ENCODE measurements at places on chromosomes 5 and 9. TPM values are rescaled to one million over a fixed set of nuclear protein-coding genes. Genes with fewer than 3 reads are reported as not detected.

Gene FGF10
- not detected for total RNA-seq

Gene GFI1B
- not detected for total RNA-seq

Gene PCDHA11
- 15.5 TPM for total RNA-seq

Gene ADRA1B
- total RNA-seq, result not detected

DNA sequence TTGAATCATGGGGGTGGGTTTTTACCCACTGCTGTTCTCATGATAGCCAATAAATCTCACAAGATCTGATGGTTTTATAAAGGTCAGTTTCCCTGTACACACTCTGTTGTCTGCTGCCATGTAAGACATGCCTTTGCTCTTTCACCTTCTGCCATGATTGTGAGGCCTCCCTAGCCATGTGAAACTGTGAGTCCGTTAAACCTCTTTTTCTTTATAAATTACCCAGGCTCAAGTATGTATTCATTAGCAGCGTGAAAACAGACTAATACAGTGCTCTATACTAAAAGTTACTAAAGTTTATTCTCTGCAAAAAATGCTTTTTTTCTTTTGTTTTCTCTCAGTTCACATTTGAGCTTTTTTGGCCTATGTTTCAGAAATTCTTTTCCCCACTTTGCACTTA is 33.9 kb upstream of the TLE4 start:
- H3K4me3 ChIP-seq, result no peak overlapping the region
- H3K27me3 ChIP-seq, result peaks cover 9% of the 10 kb centered on the region
- no peak for DNase-seq
- H3K36me3 ChIP-seq, result no peaks in the 10 kb centered on the region

Gene TMC1
- 0.75 TPM for total RNA-seq

DNA sequence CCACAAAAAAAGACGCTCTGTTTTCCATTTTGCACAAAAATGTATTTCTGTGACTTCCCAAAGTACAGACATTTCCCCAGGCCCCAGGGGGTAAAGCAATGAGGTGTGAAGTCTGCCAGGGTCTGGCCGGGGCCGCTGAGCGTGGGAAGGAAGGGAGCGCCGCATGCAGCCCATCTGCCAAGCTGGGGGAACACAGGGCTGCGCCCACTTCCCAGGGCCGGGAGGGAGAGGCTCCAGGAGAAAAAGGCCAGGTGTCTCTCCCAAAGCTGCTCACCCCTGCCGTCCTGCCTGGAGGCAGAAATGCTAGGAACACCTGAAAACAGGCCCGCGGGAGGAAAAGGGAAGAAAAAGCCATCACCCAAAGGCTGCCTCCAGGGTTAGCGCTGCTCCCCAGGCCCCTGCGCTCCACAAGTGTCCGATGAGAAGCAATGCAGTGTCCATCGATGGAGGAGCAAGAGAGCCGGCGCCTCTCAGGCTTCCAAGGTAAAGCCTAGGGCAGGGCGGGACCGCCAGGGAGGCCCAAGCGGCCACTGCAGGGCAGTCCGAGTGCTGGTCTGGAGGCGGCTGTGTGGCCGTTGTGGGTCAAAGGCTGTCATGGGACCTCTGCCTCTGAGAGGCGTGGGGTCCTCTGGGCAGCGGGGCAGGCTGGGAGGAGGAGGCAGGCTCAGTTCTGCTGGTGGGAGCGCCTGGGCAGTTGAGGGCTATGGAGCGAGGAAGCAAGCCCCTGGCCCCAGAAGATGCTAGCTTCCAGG is 6.0 kb upstream of the ZDHHC12 start:
- peak overlapping the region; percentile 16 for H3K27ac ChIP-seq
- H3K4me3 ChIP-seq, result no peak overlapping the region
- H3K4me1 ChIP-seq, result peaks cover 22% of the 10 kb centered on the region
- H3K36me3 ChIP-seq, result no peaks in the 10 kb centered on the region
- no peaks in the 10 kb centered on the region for H3K27me3 ChIP-seq

DNA sequence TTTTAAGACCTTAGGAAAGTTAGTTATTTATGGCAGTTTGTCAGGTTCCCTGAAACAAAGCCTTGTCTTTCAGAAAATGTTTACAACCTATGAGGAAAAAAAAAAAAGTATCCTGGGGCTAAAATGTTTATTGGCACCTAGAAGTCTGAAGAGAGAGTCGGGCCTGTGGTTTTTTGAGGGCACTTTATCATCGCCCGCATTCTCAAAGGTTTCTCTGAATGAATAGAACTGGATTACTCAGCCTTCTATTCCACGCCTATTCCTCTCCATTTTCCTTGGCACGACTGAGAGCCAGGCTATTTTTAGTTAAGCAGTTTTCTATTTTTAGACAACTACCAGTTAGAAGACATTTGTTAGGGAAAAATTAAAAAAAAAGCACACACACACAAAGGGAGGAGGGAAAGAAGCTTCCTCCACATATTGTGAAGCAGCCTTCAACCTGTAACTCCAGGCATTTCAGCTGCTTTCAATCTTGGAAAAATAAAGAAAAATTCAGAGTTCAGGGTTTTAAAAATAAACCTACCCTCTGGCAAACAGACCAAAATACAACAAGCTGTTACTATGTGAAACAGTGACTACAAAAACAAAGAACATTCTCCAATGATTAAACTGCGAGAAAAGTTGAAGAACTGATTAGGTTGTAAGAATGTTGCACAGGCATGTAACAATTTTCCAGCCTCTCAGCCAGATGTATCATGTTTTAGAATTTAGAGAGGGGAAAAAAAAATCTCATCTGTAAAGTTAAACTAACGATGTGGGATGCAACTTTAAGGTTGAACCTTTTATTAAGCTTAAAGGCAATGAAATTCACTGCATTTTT is 97.0 kb downstream of the MEF2C start:
- no peaks in the 10 kb centered on the region for H3K27me3 ChIP-seq
- H3K4me1 ChIP-seq, result peaks cover 17% of the 10 kb centered on the region
- H3K36me3 ChIP-seq, result no peaks in the 10 kb centered on the region
- peak overlapping the region; percentile 9 for H3K4me3 ChIP-seq

GRCh38 chr9:6681957-6682501 is 36.5 kb upstream of the GLDC start:
- no peaks in the 10 kb centered on the region for H3K4me1 ChIP-seq
- no peaks in the 10 kb centered on the region for H3K27me3 ChIP-seq
- H3K4me3 ChIP-seq, result peak overlapping the region; percentile 60
- H3K36me3 ChIP-seq, result no peaks in the 10 kb centered on the region
- peak overlapping the region; percentile 96 for H3K27ac ChIP-seq

DNA sequence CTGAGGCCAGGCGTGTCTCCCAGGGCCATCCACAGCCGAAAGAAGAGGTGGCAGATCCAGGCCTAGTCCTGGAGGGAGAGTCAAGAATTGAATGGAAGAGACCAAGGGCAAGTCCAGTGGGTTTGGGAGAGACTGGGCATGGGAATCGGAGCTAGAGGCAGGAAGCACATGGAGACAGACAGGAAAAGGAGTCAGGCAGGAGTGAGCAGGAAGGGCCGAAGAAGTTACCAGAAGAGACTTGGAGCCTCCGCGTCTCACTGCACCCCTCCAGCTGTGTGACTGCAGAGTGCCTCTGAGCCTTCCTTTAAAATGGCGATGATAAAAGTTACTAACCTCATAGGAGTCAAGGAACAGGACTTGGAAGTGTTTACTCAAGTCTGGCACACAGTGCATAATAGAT is 64.4 kb upstream of the ANGPTL2 start:
- peaks cover 9% of the 10 kb centered on the region for H3K4me1 ChIP-seq
- no peaks in the 10 kb centered on the region for H3K36me3 ChIP-seq
- DNase-seq, result no peak

Gene TBC1D13
- total RNA-seq, result 26.7 TPM

DNA sequence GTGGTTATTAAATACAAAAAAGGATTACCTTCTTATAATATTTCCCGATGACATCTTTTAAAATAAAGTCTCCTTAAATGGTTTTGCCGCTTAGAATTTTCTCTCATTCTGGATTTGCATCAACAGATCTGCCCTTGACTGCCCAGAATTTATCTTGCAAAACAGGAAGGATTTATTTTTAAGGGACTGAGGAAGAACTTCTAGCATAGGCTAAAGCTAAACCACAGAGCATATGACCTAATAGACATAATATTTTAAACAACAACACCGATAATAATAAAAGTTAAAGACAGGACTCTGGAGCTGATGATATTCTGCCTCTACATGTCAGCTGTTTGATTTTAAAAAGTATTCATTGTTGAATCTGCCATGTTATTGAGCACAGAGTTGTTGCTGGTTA is 145.3 kb upstream of the ADCY2 start:
- no peaks in the 10 kb centered on the region for H3K4me1 ChIP-seq
- H3K27me3 ChIP-seq, result peaks cover 15% of the 10 kb centered on the region
- no peak for DNase-seq
- no peaks in the 10 kb centered on the region for H3K36me3 ChIP-seq
- H3K4me3 ChIP-seq, result no peak overlapping the region

- no peak overlapping the region for H3K27ac ChIP-seq
- no peak for DNase-seq
- H3K27me3 ChIP-seq, result no peaks in the 10 kb centered on the region
- H3K4me1 ChIP-seq, result no peaks in the 10 kb centered on the region
- no peak overlapping the region for H3K4me3 ChIP-seq
These were observed 503.6 kb downstream of the SEMA5A start for GRCh38 chr5:9042241-9042640.

GRCh38 chr9:109699019-109699418 is 81.0 kb upstream of the PALM2AKAP2 start:
- H3K27me3 ChIP-seq, result no peaks in the 10 kb centered on the region
- H3K27ac ChIP-seq, result no peak overlapping the region
- no peaks in the 10 kb centered on the region for H3K36me3 ChIP-seq
- no peak for DNase-seq

DNA sequence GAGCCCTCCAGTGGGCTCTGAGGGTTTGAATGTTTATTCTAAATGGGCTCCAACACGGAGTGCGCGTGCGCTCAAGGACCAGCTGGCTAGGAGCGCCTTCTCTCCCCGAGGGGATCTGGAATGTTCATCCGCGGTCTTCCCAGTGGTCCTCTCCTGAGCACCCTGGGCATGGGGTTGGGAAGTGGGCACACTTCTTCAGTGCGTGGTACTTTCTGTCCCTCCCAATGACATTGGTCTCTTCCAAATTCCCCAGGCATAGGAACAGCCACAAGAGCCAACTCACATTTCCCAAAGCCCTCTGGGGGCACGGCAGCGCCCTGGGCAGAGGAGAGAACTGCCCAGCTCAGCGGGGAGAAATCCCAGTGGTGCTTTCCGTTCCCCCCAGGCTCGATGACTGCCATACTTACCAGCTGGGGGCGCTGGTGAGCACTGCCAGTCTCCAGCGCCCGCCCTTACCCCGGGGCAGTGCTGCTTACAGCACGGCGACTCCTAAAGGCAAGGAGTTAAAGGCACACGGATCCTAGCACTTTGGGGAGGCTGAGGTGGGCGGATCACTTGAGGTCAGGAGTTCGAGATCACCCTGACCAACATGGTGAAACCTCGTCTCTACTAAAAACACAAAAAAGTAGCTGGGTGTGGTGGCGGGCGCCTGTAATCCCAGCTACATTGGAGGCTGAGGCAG is 29.9 kb upstream of the OBP2B start:
- H3K27ac ChIP-seq, result no peak overlapping the region
- H3K4me1 ChIP-seq, result peaks cover 3% of the 10 kb centered on the region
- no peaks in the 10 kb centered on the region for H3K27me3 ChIP-seq
- H3K4me3 ChIP-seq, result peak overlapping the region; percentile 17

Gene SLC23A1
- total RNA-seq, result not detected

DNA sequence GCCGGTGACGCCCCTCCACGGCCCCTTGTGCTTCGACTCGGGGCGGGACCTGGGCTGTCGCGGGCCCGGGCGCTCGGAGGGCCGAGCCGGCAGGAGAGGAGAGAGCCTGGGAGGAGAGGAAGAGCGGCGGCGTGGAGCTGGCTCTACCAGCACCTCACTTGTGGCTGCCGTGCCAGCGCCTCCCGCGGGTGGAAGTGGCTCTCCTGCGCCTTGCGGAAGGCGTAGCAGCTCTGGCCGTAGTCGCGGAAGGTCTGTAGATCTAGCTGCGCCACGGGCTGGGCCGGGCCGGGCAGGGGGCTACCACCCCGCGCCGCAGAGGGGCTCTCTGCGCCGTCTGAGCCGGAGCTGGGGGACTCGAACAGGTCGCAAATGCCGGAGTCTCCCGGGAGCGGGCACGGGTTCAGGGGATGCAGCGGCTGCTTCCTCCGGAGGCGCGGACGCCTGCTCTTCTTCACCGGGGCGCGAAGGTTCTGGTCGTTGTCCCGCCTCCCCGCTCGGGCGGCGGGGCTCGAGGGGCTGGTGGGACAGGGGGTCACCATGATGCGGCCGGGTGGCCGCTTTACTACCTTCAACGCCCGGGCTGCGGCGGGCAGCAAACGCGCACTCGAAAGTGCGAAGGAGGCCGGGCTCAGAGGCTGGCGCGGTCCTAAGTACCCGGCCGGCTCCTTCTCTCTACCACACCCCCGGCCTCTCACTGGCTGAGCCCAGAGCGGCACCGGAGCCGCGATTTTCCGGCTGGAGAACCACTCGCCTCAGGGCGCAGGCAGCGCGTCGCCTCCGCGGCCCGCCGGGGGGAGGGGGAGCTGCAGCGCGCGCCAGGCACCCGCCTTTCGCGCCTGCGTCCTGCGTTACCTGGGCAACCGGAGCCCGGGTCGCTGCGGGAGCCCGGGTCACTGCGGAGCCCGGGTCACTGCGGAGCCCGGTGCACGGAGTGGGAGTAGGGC is at the start of gene CCNO:
Gene CCNO, minus strand, starts transcription at position 624 of the 944 bp plus-strand sequence. Its CDS starts 85 bp downstream, at position 539.
- peak; percentile 95 for DNase-seq
- peaks cover 18% of the 10 kb centered on the region for H3K4me1 ChIP-seq
- H3K27me3 ChIP-seq, result peaks cover 22% of the 10 kb centered on the region
- no peaks in the 10 kb centered on the region for H3K36me3 ChIP-seq
- peak within 1 kb of the TSS; percentile 35 for H3K27ac ChIP-seq
- peak within 1 kb of the TSS; percentile 64 for H3K4me3 ChIP-seq

Gene TAF11L5
- 1.4 TPM for total RNA-seq

DNA sequence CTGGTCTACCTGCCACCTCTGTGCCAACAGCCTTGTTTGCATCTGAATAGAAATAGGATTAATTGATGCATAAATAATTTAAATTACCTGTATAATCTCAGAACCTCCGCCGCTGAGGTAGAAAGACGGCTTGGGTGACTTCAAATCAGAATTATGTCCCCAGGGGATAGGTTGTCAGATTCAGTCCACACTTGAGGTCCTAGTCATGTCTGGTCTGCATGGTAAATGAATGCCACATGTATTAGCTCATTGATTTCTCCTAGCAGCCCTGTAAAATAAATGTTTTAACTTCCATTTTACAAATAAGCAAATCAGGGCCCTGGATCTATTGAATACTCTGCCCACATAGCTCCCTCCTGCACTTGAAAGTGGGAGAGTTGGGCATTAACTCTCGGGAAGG is 368.0 kb upstream of the WWC1 start:
- no peaks in the 10 kb centered on the region for H3K36me3 ChIP-seq
- peaks cover 28% of the 10 kb centered on the region for H3K4me1 ChIP-seq
- H3K27ac ChIP-seq, result no peak overlapping the region
- no peaks in the 10 kb centered on the region for H3K27me3 ChIP-seq
- DNase-seq, result no peak

- peaks cover 37% of the 10 kb centered on the region for H3K4me1 ChIP-seq
- no peak for DNase-seq
- H3K27ac ChIP-seq, result peak overlapping the region; percentile 47
- peak overlapping the region; percentile 65 for H3K4me3 ChIP-seq
These were observed 1.8 kb downstream of the RALGDS start for GRCh38 chr9:133119103-133119845.

All from A673 (cell line).